ENCODE measurements at places on chromosomes 6 and 20. TPM values are rescaled to one million over a fixed set of nuclear protein-coding genes. Genes with fewer than 3 reads are reported as not detected.

Gene FOXP4
- 11.0 TPM for total RNA-seq

Gene RUNX2
- 2.7 TPM for total RNA-seq

Gene GSTA2
- not detected for total RNA-seq

Gene PLTP
- total RNA-seq: 78.3 TPM

Gene ZCCHC3
- total RNA-seq: 10.1 TPM

Gene UST
- 10.5 TPM for total RNA-seq

Gene NRN1
- total RNA-seq: 8.9 TPM

Gene CRISP2
- total RNA-seq: not detected

Gene RSPO3
- total RNA-seq: 5.9 TPM

Gene MCM8
- total RNA-seq: 6.7 TPM

Data from breast epithelium (tissue), 4 donors.